ENCODE measurements at places on chromosomes 6 and 20. TPM values are rescaled to one million over a fixed set of nuclear protein-coding genes. Genes with fewer than 3 reads are reported as not detected.
A peak's percentile ranks its signal among the peaks of the same experiment; 100 is the strongest.

NR2E1 gene
- total RNA-seq = not detected

PLA2G7 gene
- not detected for total RNA-seq

MBOAT1 gene
- total RNA-seq = 4.7 TPM

GRCh38 chr6:12371641-12372146 lies 81.5 kb downstream of the EDN1 start:
- H3K36me3 ChIP-seq = no peaks in the 10 kb centered on the region
- no peak overlapping the region for H3K27ac ChIP-seq
- peak; percentile 44 for DNase-seq
- H3K27me3 ChIP-seq = peaks cover 23% of the 10 kb centered on the region
- H3K4me3 ChIP-seq = no peak overlapping the region

- no peak overlapping the region for H3K27ac ChIP-seq
- no peak overlapping the region for H3K4me3 ChIP-seq
- H3K36me3 ChIP-seq = peaks cover 46% of the 10 kb centered on the region
Measured at GRCh38 chr20:25676164-25676809, 20.4 kb downstream of the ZNF337 start.

DNA sequence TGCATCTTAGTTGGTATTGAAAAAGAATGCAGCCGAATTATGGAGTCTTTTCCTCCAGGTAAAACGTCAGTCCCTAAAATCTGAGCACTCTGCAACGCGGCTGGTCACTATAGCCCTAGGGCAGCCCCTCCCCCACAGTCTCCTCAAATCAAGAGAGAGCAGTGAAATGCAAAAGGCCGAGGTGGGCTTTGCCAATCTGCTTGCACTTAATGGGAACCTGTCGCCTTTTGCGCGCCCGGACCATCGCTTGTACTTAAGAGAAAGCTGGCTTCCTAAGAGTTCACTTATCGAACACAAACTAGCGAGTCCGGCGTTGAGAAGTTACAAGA lies 447 bp downstream of the MCM3 start:
- H3K36me3 ChIP-seq = peaks cover 12% of the 10 kb centered on the region
- peak; percentile 10 for DNase-seq
- H3K27me3 ChIP-seq = no peaks in the 10 kb centered on the region
- no peaks in the 10 kb centered on the region for H3K4me1 ChIP-seq

- H3K4me3 ChIP-seq = no peak overlapping the region
- peaks cover 6% of the 10 kb centered on the region for H3K4me1 ChIP-seq
- H3K27me3 ChIP-seq = no peaks in the 10 kb centered on the region
- 0 out of 2 replicates have a peak overlapping the region, but pooled peaks have one; percentile 0 for H3K27ac ChIP-seq
Measured at GRCh38 chr6:158475344-158476302, 84.3 kb upstream of the TMEM181 start.

- DNase-seq = no peak
- H3K27me3 ChIP-seq = no peaks in the 10 kb centered on the region
- no peak overlapping the region for H3K27ac ChIP-seq
- H3K4me3 ChIP-seq = no peak overlapping the region
- peaks cover 9% of the 10 kb centered on the region for H3K4me1 ChIP-seq
Measured at GRCh38 chr20:43972692-43973091, 58.0 kb downstream of the TOX2 start.

- no peaks in the 10 kb centered on the region for H3K4me1 ChIP-seq
- no peak for DNase-seq
- H3K27me3 ChIP-seq = no peaks in the 10 kb centered on the region
- H3K36me3 ChIP-seq = no peaks in the 10 kb centered on the region
- no peak overlapping the region for H3K4me3 ChIP-seq
- H3K27ac ChIP-seq = no peak overlapping the region
Measured at GRCh38 chr6:51854876-51855275, 232.5 kb downstream of the PKHD1 start.

DNA sequence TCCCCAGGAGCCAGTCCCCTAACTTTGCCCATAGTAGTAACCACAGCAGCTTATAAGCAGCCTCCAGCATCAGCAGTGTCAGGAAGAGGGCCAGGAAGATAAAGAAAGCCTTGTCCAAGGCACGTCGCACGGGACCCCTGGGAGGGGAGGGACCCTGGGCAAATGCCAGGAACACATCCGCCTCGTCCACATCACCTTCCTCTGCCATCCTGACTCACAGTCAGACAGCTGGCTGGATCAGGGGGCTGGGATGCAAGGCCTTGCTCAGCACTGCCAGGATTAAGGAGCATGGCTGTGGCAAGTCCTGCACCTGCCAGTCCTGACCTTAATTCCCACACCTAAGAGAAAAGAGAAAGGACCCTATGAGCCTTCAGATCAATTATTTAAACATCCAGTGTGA lies 11.5 kb upstream of the ZBTB22 start:
- no peaks in the 10 kb centered on the region for H3K36me3 ChIP-seq
- DNase-seq = no peak
- peaks cover 4% of the 10 kb centered on the region for H3K27me3 ChIP-seq
- H3K4me3 ChIP-seq = no peak overlapping the region
- H3K27ac ChIP-seq = no peak overlapping the region

All from IMR-90 (cell line).